ENCODE measurements at places on chromosomes 2 and 18.
A peak's percentile ranks its signal among the peaks of the same experiment; 100 is the strongest.

DNA sequence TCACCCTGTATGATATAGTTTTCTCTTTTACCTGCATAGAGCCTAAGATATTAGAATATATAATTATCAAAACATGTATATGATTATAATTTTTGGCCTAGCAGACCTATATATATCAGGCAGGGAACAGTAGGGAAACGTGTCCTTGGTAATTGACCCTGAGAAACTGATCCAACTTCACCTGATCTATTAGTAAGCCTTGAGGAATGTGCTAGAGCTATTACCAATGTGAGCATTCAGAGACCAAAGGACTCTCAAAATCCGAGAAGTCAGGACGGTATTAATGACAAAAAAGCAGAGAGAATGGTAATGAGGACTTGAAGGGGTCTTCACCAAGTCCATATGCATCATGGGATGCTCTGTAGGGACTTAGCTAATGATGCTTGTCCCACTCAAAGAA, 571.9 kb downstream of the CPS1 start:
- no peak for DNase-seq

GRCh38 chr18:57954935-57955334, 89.1 kb upstream of the NEDD4L start:
- no peak for DNase-seq

GRCh38 chr2:164881524-164881923, 39.9 kb upstream of the COBLL1 start:
- DNase-seq, result no peak

DNA sequence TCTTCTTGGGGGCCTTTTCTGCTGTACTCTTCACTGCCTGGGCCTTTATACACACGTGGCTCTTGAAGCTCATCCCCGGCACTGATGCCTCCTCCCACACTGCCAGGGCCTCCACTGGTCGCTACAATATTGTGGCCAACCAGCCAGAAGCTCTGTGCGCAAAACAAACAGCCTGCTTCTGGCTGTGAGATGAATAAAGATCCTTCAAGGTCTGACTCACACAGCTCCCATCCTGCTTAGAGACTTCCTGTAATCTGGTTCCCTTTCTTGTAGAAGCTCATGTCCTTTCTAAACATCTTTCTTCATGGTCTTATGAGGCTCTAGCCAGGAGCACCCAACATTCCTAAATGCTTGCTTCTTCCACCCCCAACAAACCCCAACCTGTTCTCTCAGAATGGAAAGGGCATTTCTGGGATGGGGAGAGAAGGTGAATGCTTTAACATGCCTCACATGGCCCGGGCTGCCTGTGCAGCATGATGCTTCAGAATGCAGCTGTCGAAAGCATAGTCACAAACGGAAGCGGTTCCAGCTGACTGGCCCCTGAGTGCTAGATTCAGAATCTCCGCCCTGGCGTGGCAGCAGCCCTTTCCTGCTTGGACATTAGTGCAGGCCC, 24.6 kb downstream of the NRP2 start:
- no peak for DNase-seq

GRCh38 chr18:77052983-77053309, 79.6 kb downstream of the MBP start:
- DNase-seq, result no peak

DNA sequence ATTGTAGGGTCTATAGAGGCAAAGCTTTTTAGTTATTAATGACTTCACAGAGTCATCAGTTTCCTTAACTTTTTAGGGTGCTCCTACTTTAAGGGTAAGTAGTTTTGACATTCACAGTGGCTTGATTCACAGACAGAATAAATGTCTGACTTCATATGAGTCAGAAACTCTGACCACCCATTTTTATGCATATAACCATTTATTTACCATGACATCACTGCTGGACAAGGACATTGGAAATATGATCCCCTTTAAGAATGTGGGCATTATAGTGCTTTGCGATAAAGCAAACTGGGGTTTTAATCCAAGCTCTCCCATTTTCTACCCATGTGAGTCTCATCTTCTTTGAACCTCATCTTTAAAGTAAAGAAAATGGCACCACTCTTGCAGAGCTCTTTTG, 162.0 kb upstream of the MC4R start:
- no peak for DNase-seq

DNA sequence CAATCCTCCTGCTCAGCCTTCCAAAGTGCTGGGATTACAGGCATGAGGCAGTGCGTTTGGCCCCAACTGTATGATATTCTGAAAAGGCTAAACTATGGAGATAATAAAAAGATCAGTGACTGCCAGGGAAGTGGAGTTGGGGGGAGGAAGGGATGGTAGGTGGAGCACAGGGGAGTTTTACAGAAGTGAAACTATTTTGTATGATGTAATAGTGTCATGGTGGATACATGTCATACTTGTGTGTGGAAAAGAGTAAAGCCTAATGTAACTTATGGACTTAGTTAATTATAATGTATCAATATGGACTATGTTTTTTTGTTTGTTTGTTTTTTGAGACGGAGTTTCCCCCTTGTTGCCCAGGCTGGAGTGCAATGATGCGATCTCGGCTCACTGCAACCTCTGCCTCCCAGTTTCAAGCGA, 2.9 kb upstream of the GGCX start:
- no peak for DNase-seq

GRCh38 chr2:8884812-8885211, 47.4 kb upstream of the KIDINS220 start:
- no peak for DNase-seq

DNA sequence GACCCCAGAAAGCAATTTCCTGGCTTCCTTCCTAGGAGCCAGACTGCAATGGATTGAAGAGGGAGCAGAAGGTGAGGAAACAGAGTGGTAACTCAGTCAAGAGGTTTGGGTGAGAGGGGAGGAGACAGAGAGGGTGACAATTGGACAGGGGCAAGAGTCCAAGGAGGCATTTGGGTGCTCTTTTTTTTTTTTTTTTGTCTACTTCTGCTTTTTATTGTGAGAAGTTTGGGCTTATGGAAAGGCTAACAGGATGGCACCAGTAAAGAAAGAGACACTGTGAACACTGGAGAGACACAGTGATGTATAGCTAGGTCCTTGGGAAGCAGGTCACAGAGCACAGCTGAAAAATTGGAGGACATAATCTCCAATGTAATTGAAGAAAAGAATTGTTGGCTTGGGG, 25.0 kb downstream of the CYBRD1 start:
- DNase-seq, result no peak

DNA sequence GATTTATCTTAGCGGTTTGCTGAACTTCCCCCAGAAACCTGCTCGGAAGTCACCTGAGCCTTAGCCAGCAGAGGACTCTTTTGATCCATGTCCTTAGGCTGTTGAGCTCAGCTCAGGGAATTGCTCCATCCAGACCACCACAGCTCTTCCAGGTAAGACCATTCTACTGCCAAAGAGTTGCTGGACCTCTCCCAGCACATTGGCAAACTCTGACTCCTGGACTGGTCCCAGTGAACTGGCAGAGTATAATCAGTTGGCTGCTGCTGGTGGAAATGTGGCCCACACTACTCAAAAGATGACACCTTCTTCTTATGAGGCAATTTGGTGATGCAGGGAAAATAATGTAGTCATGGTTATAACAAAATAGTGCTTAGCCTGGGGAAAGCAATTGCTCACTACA, 308.8 kb upstream of the FIGN start:
- DNase-seq, result no peak

- no peak for DNase-seq
These were observed 92.9 kb downstream of the COL5A2 start for GRCh38 chr2:189086710-189087109.

GRCh38 chr2:121489911-121490583, 40.6 kb upstream of the RNU4ATAC start:
- DNase-seq, result no peak

GRCh38 chr2:191714925-191715324, 37.0 kb downstream of the NABP1 start:
- DNase-seq, result peak; percentile 28

DNA sequence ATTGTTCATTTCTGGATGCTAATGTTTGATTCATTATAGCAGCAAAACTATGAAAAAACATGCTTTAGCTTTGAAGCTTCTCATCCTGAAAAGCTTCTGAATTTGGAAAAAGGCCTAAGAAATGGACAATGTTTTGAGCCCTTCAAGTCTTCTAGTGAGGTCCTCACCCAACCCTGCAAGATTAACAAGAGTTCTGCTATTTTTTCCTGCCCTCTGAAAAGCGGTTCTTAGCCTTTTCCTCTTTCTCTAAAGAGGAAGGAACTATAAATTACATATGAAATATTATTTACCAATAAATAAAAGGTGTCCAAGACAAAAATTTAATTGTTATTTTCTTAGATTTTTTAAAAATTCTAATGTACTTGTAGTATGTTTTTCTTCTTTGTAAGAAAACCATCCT, 19.9 kb upstream of the CDH19 start:
- DNase-seq, result no peak

DNA sequence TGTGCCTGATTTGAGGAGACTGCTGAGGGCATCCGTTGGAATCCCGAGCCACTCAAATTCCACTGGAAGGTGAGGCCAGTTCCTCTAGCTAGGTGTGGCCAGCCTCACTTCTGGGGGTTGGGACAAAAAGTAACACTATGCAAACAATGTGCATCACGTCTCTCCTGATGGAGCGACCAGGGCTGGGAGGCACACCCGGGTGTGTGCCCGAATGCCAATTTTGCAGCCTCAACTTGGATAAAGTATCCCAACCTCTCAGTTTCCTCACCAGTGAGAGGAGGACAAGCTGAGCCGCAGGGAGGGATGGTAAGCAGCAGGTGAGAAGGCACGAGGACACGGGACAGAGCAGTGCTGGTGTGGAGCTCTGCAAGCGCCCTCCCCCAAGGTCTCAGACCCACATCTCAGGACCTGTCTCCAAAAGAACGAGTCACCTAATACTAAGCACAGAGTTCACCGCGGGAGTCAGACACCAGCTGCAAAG, 218.3 kb downstream of the HAUS1 start:
- DNase-seq, result no peak

- DNase-seq, result peak; percentile 16
These were observed at the start of gene PDE1A for GRCh38 chr2:182426918-182427240. TSS of gene PDE1A (minus strand) at chr2:182427036.

DNA sequence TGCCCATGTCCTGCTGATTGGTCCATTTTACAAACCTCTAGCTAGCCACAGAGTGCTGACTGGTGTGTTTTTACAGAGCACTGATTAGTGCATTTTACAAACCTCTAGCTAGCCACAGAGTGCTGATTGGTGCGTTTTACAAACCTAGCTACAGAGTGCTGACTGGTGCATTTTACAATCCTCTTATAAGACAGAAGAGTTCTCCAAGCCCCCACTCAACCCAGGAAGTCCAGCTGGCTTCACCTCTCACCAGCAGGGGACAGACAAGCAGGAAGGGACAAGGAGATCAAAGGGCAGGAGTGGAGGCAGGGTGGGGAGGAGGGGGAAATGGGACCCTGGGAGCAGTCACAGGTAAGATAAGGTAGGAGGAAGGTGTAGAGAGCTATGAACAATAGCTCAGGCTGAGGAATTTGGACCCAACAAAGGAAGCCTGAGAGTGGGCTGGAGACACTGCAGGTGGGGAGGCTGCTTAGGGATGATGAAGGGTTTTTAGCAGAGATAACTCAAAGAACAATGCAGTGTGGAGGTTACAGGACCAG, 37.1 kb downstream of the SH2D6 start:
- DNase-seq, result no peak

DNA sequence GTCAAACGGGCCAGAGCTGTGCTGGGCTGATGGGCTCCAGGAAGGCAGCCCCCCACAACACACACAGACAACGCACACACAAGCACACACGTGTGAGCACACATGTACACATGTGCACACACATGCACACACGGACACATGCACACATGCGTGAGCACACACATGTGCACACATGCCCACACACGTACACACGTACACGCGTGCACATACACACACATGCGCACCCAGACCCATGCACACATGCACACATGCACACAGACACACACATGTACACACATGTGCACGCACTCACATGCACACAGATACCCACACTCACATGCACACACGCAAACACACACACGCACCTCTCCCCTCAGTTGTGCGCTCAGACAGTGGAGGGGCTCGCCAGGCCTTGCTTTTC, 31.2 kb upstream of the HPCAL1 start:
- no peak for DNase-seq

DNA sequence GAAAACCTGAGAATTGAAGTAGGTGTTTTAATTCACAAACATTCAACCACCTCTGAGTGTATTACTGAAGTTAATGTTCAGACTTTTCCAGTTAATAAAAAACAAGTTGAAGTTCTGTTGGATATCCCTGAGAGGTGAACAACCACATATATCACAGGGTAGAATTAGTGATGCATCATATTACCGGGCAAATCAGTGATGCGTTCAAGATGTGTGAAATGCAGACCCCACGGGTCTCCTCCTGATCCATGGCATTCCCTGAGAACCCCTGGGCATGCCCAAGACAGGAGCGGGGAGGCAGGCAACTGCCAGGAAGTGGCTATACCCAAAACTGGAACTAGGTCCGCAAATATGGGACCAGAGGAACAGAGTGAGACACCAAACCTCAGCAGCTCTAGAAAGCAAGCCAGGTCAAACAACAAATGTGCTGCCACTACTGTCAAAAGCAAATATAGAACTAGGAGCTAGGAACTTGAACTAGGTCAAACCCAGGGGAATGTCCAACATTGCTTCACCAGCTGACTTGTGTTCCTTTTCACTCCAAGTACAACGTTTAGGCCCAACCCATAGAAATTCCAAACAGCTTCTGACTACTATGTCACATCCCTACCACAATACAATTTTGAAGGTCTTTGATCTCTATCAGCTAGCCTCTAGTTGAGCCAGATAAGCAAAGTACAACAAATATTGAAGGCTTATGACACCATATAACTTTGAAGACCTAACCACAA, 20.2 kb downstream of the PSTPIP2 start:
- no peak for DNase-seq

DNA sequence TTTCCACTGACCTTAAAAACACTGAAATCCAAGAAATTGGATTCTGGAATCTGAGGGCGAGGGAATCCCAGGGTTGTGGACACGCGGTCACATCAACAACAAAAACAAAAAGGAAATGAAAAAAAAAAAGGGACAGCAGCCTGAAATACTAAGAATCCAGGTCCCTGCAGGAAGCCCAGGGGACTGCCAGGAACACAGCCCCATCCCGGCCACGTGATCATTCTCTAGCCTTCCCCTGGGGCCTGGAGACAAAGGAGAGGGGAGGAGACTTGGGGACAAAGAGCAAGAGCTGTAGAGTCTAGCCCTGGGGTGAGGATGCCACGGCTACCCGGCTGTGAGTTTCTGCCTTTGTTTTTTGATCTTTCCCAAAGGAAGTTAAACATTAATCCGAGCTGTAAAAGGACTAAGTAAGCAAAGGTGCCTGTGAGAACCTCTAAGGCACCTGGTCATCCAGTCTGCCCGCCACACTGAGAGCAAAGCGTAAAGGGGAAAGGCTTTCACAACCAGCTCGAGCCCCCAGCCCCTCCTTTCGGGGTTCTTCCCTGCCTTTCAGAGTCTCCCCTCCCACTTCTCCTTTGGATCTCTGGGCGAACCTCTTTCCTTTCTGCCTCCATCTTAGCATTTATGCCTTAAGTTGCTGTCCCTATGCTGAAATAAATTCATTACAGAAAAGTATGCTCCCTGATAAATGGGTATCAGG, 57.9 kb upstream of the MSH2 start:
- DNase-seq, result peak; percentile 88

Data from HEK293T (cell line).